T-cell (primary cell): ENCODE measurements at places on chromosomes 13 and 19. TPM values are rescaled to one million over a fixed set of nuclear protein-coding genes. Genes with fewer than 3 reads are reported as not detected.

DACH1 gene
- 1.2 TPM for total RNA-seq

DNA sequence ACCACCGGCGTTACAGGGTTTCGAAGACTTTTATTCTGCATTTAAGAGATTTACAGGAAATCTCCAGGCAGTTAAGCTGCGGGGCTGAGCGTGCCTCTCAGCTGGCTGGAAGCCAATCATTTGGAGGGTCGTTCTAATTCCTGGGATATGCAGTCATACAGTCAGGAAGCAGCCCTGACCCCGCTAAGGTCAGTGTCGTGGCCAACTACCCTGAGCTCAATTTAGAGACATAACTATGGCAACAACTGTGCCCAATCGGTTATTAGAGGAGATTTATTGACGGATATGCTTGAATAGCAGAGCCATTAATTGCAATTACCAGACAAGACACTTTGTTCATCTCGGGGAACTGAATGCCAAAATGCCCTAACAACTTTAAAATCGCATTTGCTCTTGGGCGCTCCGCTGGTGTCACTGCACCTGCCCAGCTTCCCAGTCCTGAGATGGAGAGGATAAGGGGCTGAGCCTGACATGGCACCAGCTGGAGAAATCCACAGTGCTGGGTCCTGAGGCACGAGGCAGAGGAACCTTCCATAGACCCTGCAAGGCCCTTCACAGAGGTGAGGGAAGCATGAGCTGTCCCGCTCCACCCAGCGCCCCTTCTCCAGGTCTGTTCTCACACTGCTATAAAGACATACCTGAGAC is 15.1 kb upstream of the ZNF507 start:
- no peak for DNase-seq

DNA sequence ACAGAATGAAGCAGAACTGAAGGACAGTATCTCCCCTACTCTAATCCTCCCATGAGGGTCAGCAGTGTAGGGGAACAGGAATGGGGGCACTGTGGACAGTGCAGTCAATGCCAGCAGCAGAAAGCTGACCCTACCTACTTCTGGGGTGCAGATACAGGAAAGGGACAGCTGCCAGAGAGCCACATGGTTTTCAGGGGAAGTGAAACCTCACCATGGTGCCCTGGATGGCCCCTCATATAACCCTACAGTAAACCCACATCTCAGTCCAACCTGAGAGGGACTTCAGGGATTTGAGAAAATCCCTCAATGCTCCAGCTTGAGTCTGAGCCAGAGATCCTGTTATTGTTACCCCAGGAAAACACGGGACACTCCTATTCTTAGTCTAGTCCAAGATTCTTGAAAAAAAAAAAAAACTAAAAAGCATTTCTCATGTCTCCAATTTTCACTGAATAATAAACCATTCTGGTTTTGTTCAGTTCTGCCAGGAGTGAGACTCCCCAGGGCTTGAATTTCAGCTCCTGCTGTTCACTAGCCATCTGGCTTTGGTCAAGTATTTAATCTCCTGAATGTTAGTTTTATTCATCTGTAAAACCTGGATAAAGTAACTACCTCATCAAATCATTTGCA is 511.6 kb upstream of the ARGLU1 start:
- DNase-seq, result no peak

AMER2 gene
- total RNA-seq, result not detected

GRCh38 chr13:73952648-73953047 is 181.6 kb downstream of the KLF12 start:
- DNase-seq, result no peak

ATP7B gene
- 1.3 TPM for total RNA-seq

GRCh38 chr19:43782689-43783231 is 2.0 kb upstream of the KCNN4 start:
- DNase-seq, result no peak

DNA sequence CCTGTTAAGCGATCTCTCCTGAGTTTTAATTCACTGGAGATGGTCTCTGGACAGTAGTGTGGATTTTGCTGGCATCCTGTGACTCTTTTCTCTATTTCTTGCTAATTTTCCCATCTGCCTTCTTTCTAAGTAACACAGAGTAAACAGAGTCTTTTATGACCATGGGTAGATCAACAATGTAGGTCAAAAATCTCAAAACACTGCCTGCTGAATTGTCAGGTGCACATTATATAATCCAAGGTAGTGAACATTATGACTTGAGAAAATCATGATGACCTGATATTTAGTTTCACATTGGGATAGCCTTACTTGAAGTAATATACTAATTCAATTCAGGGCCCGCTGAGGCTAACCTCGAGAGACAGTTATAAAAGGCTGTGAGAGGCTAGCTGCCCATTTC is 180.7 kb downstream of the TDRD3 start:
- no peak for DNase-seq

DNA sequence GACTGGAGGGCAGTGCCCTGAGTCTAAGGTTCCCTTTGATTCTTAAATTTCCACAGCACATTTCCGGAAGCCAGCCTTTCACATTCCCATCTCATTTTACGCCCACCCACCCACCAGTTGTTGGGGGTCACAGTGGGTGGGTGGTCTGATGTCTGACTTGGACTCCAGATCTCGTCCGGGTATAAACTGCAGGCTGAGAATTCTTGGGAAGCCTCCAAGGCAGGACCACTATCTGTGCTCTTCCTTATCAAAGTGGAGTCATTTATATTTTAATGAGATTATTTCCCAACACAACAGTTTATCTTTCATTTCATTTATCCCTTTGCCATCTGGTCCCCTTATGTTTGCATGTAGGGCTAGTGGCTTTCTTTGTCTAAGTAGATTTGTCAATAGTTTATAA is 3.6 kb upstream of the FAM124A start:
- no peak for DNase-seq

ZNF30 gene
- total RNA-seq, result 10.5 TPM

ELOF1 gene
- total RNA-seq, result 40.8 TPM

GRCh38 chr19:10333758-10334587 is 644 bp upstream of the RAVER1 start:
- no peak for DNase-seq

DNA sequence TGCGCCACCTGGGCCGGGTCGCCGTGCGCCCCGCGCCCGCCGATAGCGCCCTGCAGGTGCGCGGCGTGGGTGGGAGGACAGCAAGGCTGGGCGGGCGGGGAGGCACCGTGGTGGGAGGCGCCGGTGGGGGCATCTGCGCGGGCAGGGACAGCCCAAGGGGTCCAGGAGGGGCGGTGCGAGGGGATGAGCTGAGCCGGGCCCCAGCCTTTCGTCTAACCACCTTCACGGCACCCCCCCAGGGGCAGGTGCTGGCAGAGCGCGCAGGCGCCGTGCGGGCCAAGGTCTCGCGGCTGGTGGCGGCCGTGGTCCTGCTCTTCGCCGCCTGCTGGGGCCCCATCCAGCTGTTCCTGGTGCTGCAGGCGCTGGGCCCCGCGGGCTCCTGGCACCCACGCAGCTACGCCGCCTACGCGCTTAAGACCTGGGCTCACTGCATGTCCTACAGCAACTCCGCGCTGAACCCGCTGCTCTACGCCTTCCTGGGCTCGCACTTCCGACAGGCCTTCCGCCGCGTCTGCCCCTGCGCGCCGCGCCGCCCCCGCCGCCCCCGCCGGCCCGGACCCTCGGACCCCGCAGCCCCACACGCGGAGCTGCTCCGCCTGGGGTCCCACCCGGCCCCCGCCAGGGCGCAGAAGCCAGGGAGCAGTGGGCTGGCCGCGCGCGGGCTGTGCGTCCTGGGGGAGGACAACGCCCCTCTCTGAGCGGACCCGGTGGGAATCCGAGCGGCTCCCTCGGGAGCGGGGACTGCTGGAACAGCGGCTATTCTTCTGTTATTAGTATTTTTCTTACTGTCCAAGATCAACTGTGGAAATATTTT is 3.1 kb downstream of the KISS1R start:
- peak; percentile 57 for DNase-seq

KLK3 gene
- total RNA-seq, result not detected

- no peak for DNase-seq
Observed at GRCh38 chr19:18062028-18062427, 24.7 kb downstream of the IL12RB1 start.

LILRB4 gene
- total RNA-seq, result 0.59 TPM

GRCh38 chr19:29378126-29378525 is 147.7 kb upstream of the VSTM2B start:
- no peak for DNase-seq

C19orf33 gene
- 1.3 TPM for total RNA-seq

DNA sequence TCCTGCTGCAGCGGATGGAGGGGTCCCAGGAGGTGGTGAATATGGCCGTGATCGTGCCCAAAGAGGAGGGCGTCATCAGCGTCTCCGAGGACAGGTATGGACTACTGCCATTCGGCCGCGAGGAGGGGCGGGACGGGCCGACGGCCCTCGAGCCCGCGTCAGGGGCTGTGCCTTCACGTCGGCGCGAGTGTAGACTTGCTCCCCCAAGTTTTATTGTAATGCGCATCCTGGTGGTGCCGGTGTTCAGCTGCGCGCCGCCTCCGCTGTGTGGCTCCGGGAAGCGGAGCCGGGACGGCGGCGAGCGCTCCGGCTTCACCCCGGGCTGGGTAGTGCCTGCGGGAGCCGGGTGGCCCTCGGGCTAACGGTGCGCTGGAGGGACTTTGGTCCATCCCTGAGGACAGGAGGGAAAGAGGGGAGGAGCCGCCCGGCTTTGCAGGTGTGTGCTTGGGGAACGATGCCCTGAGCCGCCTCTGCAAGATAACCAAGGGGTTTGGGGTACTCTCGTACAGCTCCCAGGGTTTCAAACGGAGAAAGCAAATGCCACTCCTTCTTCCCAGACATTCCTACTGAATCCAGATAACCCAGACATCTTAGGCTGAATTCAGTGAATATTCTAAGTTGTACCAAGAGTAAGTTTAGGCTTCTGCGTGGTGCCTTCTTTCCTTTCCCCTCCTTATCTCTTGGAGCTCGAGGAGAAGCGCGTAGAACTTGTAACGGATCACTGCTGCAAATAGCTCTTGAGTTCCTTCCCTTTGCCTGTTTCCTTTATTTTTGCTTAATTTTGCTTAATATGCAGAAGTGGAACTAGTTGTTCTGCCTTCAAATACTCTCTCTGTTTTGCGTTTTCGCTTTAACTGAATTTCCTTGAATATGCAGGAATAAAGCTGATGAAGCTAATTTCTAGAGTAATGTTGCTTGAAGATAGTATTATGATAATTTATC is 740 bp downstream of the WDFY2 start:
- DNase-seq, result peak; percentile 70

DNA sequence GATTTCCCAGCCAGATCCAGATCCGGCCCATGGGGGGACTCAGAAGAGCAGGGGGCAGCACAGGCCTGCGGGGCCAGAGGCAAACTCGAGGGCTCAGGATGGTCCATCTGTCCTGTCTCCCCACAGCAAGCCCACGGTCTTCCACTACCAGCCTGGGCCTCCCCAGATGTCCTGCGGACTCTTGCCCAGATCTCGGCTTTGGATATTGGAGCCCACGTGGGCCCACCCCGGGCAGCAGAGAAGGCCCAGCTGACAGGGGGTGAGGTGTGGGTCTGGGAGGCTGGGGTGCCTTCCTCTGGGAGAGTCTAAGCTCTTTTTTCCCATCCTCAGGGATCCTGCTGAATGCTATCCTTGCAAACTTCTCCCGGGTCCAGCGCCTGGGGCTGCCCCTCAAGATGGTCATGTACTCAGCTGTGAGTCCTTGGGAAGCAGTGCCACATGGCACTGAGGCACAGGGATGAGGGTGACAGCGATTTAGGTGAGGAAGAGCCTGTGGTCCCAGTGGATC is 3.4 kb downstream of the ACP4 start:
- DNase-seq, result no peak

DNA sequence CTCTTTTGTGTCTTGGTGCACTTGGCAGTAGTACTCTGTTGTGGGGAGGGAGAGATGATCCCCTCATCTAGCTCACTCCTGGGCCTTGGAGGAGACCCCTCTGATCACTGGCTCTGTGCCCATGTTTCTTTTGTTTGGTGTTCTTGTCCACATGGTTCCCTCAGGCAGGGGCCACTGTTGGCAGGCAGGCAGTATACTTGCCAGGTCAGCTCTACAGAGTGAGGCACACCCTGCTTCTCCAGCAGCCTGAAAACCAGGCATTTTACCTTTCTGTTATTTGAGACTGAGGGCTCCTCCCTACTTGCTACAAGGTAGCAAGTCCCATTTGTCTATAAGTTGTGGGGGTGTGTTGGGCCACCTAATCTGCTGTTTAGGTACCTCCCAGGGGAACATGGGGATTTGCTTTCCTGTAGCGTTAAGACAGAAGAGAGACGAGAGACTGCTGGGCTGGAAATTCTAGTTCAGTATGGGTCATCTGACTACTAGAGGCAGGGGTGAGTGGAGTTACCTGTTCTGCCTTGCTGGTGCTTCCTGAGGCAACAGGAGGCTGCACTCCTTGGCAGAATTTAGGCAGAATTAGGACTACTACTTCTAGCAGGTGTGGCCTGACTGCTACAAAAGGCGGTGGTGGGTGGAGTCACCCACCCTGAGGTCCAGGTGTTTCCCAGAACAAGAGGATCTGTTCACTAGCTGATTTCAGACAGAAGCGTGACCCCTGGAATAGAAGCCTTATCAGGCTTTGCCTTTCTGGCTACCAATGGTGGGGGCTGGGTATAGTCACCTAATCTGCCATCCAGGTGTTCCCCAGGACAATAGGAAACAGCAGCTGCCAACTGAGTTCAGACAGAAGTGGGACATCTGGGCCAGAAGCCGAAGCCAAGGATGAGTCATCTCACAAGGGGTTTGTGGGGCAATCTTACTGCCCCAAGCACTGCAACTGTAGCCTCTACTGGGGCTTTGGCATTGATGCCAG is 843.0 kb upstream of the ATXN8OS start:
- no peak for DNase-seq

RGS9BP gene
- 0.82 TPM for total RNA-seq

- DNase-seq, result no peak
Observed at GRCh38 chr19:45166723-45167252, 6.0 kb upstream of the NKPD1 start.

GRCh38 chr13:48726711-48727110 is 73.0 kb downstream of the CYSLTR2 start:
- DNase-seq, result no peak

- no peak for DNase-seq
Observed at GRCh38 chr19:19343762-19344161, 23.1 kb downstream of the MAU2 start.

CLEC11A gene
- total RNA-seq, result 2.4 TPM

GRCh38 chr13:94674609-94675348 is 37.6 kb downstream of the SOX21 start:
- peak; percentile 12 for DNase-seq

GRCh38 chr13:20336761-20337160 is 104.6 kb upstream of the GJB6 start:
- DNase-seq, result no peak

IGFL2 gene
- not detected for total RNA-seq

DNA sequence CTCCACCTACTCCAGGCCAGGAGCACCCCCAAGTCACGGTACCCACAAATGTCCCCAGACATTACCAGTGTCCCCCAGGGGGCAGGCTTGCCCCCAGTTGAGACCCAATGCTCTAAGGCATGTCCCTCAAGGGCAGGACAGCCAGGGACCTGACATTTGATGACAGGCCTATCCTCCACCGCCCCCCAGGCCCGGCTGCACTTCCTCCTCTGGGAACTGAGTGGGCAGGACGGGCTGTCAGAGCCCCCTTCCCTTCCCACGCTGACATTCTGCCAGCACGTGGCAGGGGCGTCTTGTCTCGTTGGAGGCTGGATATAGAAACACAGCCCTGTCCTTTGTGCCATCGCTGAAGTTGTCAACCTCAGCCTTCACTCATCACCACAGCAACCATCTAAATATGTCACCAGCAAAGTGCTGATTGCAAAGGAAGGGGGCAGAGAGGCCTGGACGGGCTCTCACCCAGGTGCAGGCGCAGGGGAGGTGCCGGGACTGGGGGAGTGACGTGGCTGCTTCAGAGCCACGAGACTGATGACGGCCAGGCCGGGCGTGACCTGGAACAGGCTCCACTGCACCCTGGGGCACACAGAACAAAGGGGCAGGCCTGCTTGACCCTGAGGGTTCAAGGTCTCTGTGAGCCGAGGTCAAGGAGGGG is 38.4 kb downstream of the GNG7 start:
- DNase-seq, result no peak

TMC4 gene
- total RNA-seq, result 1.4 TPM

SH2D3A gene
- 61.7 TPM for total RNA-seq
